Kidney glomerular epithelial cell (primary cell): ENCODE measurements at places on chromosomes 7 and 10.

GRCh38 chr7:135389971-135390370, 119.9 kb downstream of the CNOT4 start:
- no peak for DNase-seq

DNA sequence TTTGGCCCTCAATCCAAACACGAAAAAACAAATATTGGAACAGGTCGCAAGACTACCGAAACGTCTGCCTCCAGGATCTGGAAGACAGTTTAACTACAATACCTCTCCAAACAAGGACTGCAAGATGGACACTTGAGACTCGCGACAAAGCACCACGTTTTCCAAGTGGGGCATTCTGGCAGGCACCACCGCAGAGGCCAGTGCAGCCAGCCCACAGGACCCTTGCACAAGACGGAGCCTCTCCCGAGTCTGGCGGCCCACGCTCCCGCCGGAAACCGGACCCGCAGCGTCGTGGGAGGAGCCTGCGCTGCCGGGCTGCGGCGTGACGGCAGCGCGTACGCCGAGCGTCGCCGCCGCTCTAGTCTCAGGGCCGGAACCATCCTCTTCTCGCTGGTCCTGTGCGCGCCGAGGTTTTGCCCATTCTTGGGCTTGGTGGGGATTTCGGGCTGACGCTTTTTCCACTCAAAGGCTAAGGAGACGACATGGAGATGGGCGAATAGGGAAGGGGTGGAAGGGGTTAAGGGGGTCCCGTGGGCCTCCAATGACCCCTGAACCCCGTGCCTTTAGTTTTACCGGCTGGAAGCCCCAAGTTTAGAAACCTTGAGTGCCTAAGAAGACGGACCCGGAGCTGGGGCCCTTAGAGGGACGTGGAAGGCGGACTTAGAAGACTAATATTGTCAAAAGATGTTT, at the start of gene ORC5:
TSS of gene ORC5 (minus strand) at position 283 of the 690 bp plus-strand sequence. CDS start at position 174, 109 bp downstream.
- peak; percentile 68 for DNase-seq

DNA sequence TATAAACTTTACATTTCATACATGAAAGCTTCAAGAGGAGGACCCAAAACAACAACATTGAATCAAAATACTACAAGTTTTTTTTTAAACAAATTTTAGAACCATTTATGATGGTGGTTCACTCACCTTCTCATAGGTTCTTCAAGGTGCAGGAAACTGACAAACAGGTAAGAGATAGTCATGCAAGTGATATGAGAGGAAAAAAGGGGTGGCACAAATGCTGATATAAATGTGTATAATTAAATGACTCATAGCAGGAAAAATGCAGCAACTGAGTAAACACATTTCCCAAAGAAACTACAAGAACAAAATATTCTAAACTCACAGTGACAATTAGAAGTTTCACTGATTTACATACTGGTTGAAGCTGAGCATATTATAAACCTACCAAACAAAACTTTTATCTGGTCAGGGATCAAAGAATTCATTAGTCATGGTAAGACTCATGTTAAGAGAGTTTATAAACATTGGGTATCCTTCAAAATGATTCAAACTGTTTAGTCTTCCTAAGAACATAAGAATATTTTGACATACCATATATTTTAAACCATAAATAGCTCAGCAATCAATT, 14.1 kb downstream of the ZWINT start:
- peak; percentile 14 for DNase-seq

DNA sequence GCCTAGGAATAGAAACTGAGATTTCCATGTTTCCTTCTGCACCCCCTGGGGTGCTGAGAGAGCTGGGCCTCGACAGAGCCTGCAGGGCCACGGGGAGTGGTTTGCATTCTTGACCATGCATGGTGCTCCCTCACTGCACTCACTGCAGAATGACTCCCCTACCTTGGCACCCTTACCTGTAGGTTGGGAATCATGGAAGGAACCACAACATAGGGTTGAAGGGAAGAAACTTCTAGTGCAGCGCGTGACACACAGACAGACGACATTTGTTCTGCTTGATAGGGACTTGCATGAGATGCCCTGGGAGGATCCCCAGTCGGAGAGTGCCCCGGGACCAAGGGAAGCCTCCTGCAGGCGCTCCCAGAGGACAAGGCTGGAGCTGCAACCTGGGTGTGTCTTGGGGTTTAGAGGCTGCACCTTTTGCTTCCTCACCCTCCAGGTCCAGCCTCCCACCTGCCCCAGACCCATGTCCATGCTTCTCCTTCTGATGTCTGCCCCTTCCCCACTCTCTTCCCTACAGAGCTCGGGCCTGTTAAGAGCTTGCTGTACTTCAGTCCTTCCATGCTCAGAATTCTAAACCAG, 245.2 kb downstream of the ABCA13 start:
- DNase-seq: no peak

DNA sequence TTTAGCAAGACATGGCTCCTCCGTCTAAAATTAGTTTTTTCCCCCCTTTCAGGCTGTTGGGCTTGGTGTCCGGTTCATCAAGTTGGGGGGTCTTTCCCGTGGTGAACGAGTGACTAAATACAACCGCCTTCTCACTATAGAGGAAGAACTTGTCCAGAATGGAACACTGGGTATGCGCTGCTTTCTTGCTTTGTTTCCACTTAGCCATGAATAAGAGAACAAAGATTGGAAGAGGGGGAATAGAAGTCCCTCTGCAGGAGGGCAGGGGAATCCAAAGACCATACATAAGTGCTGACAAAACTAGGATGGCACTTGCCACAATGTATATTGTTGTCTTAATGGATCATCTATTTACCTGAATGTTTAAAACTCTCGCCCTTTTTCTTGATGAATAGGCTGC, 30.5 kb downstream of the ENO4 start:
- DNase-seq: no peak

DNA sequence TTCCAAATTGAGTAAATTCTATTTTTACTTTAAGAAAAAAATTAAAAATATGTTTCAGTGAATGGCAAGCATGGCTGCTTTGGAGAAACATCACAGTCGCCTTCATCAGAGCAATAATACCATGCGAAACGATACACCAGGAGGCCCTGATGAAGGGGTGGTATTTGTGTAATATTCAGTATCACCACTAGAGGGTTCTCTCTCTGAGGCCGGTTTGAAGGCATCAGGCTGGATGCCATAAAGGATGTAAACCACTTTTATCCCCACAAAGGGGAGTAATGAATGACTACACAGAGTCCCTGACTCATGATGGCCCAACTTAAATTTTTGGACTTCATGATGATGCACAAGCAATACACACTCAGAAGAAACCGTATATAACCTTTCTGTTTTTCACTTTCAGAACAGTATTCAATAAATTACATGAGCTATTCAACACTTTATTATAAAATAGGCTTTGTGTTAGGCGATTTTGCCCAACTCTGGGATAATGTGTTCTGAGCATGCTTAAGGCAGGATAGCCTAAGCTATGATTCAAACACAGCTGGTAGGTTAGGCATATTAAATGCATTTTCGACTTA, 95.5 kb downstream of the PPP1R17 start:
- peak; percentile 47 for DNase-seq

DNA sequence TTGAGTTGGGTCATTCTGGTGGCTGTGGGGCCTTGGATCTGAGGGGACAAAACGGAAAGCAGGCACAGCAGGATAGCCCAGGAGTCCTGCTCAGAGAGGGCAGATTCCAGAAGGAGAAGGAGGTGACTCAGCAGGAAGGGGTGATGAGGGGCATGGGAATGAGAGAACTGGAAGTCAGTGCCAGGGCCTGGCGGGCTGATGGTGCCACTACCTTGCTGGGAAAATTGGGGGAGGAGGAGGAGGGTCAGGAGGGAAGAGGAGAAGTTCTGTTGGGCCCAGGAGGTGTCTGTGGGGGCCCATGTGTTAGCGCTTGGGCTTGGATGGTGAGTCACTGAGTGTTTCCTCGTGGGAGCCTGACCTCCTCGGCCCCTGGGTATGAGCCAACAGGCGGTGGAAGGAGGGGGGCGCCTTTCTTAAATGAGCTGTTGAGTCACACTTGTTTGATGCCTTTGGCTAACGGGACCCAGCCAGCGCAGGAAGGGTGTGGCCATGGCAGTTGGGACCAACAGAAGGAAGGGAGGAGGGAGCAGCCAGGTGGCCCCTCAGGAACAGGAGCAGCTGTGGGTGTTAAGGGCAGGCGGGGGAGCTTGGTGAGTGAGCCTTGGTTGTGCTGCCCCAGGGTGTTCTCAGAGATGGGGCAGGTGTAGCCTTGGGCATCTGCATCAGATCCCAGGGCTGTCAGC, 130.0 kb upstream of the BTBD16 start:
- DNase-seq: peak; percentile 97

GRCh38 chr10:99775850-99776249, 6.6 kb upstream of the ABCC2 start:
- DNase-seq: peak; percentile 91

GRCh38 chr10:49622426-49623425, 8.9 kb downstream of the CHAT start:
- no peak for DNase-seq

DNA sequence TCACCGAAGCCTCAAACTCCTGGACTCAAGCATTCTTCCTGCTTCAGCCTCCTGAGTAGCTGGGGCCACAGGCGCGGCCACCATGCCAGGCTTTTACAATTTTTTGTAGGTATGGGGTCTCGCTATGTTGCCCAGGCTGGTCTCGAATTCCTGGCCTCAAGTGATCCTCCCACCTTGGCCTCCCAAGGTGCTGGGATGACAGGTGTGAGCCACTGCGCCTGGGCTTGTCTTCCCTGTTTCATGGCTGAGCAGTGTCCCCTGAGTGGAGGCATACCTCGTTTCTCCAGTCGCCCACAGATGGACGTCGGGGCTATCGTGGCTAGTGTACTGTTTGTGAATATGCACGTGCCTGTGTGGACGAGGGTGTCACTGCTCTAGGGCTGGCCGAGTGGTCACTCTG, 11.3 kb downstream of the INPP5A start:
- no peak for DNase-seq

DNA sequence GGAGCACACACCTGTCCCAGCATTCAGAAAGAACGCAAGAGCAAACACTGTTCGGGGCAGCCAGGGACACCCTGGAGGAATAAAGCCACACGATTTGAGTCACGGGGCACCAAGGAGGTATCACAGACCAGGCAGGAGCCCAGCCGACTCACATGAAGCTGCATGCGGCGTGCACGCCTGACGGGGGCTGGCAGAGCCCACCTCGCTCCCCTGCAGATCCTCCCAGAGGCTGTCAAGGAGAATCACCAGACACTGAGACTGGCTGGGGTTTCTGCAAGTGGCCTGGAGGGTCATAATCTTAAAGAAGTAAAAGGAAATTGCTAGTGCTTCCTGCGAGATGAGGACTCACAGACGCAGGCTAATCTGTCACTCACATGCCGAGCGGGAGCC, 61.6 kb downstream of the TCERG1L start:
- DNase-seq: no peak

GRCh38 chr7:112459645-112460044, 9.4 kb downstream of the IFRD1 start:
- no peak for DNase-seq

- DNase-seq: no peak
Observed at GRCh38 chr7:2166625-2167280, 66.0 kb downstream of the MAD1L1 start.

- DNase-seq: no peak
Observed at GRCh38 chr10:3136763-3137611, 35.6 kb downstream of the PITRM1 start.

GRCh38 chr7:130324306-130324943, 20.2 kb upstream of the CPA5 start:
- no peak for DNase-seq

DNA sequence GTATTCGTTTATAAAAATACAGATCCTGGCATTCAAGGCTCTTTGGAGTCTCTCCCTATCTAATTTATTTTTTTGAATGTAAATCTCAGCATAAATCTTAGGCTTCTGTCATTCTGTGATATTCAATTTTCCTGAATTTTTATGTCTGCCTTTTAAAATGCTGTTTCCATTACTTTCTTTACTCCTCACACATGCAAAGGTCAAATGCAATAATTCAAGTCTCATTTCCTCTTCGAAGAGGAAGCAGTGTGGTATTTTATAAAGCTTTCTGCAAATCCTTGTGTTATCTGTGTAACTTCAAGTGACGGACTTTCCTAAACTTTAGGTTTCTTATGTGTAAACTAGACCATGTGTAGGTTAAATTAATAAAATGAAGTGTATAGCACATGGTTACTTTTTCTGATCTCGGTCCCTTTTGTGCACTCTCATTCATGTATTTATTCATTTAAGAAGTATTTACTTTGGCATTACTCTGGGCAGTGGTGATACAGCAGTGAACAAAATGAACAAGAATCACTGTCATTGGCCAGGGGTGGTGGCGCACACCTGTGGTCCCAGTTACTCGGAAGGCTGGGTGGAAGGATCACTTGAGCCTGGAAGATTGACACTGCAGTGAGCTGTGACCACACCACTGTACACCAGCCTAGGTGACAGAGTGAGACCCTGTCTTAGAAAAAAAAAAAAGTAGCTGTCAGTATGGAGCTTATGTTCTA, 332.2 kb downstream of the EXOC4 start:
- no peak for DNase-seq

- DNase-seq: no peak
Observed at GRCh38 chr10:15267496-15267895, 99.0 kb upstream of the NMT2 start.

- DNase-seq: no peak
Observed at GRCh38 chr7:83872501-83872900, 223.6 kb upstream of the SEMA3E start.

GRCh38 chr10:72065439-72066025, 22.8 kb downstream of the SPOCK2 start:
- no peak for DNase-seq

- DNase-seq: no peak
Observed at GRCh38 chr10:32348297-32349198, 1.6 kb upstream of the EPC1 start.

- DNase-seq: no peak
Observed at GRCh38 chr7:132214452-132214851, 361.8 kb downstream of the PLXNA4 start.

- DNase-seq: peak; percentile 50
Observed at GRCh38 chr7:100157334-100158228, 942 bp downstream of the TRAPPC14 start.

DNA sequence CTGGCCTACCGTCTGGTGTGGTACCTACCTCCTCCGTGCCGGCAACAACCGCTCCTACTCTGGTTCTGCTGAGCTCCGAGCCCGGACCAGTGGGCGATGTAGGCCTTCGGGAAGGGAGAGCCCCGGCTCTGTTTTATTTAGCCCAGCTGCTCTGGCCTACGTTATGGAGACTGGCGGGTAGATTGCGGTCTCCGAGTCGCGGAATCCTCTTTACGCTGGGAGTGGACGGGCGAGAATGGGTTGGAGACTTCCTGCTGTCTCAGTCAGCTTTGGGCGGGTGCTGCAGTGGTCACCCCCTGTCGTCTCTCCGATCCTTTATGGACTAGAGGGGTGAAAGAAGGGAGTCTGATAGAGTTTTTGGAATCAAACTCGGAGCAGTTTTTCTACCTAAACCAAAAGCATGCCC, 406 bp downstream of the CBLL1 start:
- DNase-seq: no peak

- peak; percentile 99 for DNase-seq
Observed at GRCh38 chr7:96303686-96304443, 18.0 kb downstream of the SLC25A13 start.

DNA sequence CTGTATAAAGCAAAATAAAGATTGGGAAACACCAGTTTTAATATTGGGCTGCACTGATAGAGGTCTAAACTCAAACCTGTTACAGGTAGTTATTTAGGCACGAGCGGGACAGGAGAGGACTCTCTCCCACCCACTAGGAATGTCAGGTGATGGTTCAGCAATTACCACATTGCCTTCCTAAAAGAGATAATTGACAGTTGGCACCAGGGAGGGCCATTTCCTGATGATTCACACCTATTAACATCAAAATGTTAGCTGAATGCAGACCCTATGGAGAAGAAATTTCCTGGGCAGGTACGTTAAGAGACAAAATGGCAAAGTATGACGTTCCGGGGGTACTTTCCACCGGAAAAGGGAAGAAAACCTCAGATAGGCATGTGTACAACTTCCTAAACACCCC, 272.6 kb downstream of the SDHAF3 start:
- DNase-seq: no peak

- DNase-seq: peak; percentile 49
Observed at GRCh38 chr7:75054744-75055143, 18.9 kb downstream of the RCC1L start.
